Left ventricle myocardium superior (tissue), 1 donor: ENCODE measurements at places on chromosomes 12 and 14.

DNA sequence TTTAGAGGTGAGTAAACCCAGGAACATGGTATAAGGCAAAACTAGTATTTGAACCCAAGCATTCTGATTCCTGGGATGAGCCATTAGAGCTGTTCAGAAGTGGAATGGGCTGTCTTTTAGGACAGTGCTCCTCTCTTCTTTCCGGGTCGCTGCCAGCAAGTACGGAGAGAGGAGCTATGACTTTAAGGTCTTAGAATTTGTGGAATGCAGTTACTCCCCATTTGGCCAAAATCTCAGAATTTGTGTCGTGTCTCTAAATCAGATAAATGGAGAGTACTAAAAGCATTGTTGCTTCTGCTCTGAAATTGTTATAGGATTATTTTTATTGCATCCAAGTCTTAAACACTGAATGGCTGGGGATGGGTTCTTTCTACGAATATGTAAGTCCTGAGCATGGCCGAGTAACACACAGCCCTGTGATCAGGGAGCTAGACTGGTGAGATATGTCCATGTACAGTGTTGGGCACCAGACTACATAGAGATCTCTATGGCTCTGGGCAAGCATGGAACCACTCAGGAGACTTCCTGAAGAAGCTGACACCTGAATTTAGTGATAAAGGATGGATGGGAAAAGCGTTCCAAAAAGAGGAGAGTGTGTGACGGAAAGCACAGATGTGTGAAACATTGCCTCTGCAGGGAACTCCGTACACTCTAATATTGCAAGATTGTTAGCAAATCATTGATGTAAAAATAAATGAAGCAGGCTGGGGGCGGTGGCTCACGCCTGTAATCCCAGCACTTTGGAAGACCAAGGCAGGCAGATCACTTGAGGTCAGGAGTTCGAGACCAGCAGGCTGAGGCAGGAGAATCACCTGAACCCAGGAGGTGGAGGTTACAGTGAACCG, 184.7 kb downstream of the SRGAP1 start:
- no peak for DNase-seq

DNA sequence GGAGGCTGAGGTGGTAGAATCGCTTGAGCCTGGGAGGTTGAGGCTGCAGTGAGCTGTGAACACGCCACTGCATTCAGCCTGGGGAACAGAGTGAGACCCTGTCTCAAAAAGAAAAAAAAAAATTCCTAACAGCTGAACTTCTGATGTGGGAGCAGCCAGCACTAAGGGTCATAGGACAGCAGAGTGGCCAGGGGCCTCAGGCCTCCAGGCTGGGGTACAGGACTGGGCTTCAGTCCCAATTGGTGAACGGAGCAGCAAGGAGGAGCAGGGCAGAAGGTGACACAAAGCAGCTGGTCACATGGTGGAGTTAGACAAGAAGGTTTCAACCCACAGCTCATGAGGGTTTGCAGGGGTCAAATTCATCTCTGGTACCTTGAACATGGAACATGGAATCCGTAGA, 40.8 kb upstream of the NRXN3 start:
- no peak for DNase-seq

DNA sequence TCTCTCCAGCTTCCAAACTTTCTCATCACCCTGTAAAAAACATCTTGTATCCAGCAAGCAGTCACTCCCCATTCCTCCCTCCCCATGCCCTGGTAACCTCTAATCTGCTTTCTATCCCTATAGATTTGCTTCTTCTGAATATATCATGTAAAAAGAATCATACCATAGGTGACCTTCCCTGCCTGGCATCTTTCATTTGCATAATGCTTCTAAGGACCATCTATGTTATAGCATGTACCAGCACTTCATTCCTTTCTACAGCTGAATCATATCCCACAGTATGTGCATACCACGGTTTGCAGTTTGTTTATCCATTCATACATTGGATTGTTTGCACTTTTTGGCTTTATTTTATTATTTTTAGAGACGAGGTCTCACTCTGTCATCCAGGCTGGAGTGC, 22.9 kb upstream of the VPS37B start:
- DNase-seq = no peak

GRCh38 chr14:66206554-66206953, 279.6 kb upstream of the CCDC196 start:
- no peak for DNase-seq

- no peak for DNase-seq
Observed at GRCh38 chr14:92737206-92737605, 11.2 kb downstream of the LGMN start.
